DND-41 (cell line): ENCODE measurements at places on chromosomes 2 and 18.
A peak's percentile ranks its signal among the peaks of the same experiment; 100 is the strongest.

GRCh38 chr2:238570391-238570790, 143.7 kb downstream of the ASB1 start:
- no peak for DNase-seq
- H3K27ac ChIP-seq, result no peak overlapping the region
- no peaks in the 10 kb centered on the region for H3K36me3 ChIP-seq
- no peaks in the 10 kb centered on the region for H3K27me3 ChIP-seq

- H3K4me1 ChIP-seq, result peaks cover 32% of the 10 kb centered on the region
- peak overlapping the region; percentile 89 for H3K27ac ChIP-seq
- peak; percentile 65 for DNase-seq
- H3K36me3 ChIP-seq, result peaks cover 21% of the 10 kb centered on the region
These were observed 795 bp downstream of the ANKRD39 start for GRCh38 chr2:96856776-96857666.

- H3K27me3 ChIP-seq, result no peaks in the 10 kb centered on the region
- no peak for DNase-seq
- no peaks in the 10 kb centered on the region for H3K4me1 ChIP-seq
- no peak overlapping the region for H3K27ac ChIP-seq
- no peak overlapping the region for H3K4me3 ChIP-seq
These were observed 22.1 kb upstream of the LONRF2 start for GRCh38 chr2:100344433-100344832.

- no peaks in the 10 kb centered on the region for H3K4me1 ChIP-seq
- no peaks in the 10 kb centered on the region for H3K36me3 ChIP-seq
- DNase-seq, result no peak
- H3K27ac ChIP-seq, result no peak overlapping the region
These were observed 77.1 kb downstream of the CYRIA start for GRCh38 chr2:16588565-16588964.

- H3K27ac ChIP-seq, result no peak overlapping the region
- DNase-seq, result no peak
These were observed 94.2 kb downstream of the FTCDNL1 start for GRCh38 chr2:199756743-199757142.

DNA sequence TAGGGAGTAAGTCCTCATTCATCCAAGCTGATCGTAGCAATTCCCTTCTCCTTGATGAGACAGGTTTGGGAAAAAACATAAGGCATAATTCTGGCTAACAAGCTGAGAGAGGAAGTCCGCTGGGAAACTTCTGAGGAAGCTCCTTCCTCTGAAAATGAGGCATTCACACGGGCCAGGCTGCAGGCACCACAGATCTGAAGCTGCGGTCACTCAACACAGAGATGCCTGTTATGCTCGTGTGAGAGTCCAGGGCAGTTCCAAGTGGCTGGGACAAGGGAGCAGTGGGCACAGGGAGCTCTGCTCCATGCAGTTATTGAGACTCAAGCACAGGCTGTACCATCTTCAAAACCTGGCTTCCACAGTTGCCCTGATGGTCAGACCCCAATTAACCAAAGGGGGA, 200.9 kb upstream of the ID2 start:
- H3K27ac ChIP-seq, result no peak overlapping the region
- H3K27me3 ChIP-seq, result no peaks in the 10 kb centered on the region
- no peaks in the 10 kb centered on the region for H3K36me3 ChIP-seq

- no peaks in the 10 kb centered on the region for H3K27me3 ChIP-seq
- H3K36me3 ChIP-seq, result no peaks in the 10 kb centered on the region
- no peak for DNase-seq
- H3K4me3 ChIP-seq, result no peak overlapping the region
These were observed 52.1 kb downstream of the SLC38A11 start for GRCh38 chr2:164903204-164903603.

DNA sequence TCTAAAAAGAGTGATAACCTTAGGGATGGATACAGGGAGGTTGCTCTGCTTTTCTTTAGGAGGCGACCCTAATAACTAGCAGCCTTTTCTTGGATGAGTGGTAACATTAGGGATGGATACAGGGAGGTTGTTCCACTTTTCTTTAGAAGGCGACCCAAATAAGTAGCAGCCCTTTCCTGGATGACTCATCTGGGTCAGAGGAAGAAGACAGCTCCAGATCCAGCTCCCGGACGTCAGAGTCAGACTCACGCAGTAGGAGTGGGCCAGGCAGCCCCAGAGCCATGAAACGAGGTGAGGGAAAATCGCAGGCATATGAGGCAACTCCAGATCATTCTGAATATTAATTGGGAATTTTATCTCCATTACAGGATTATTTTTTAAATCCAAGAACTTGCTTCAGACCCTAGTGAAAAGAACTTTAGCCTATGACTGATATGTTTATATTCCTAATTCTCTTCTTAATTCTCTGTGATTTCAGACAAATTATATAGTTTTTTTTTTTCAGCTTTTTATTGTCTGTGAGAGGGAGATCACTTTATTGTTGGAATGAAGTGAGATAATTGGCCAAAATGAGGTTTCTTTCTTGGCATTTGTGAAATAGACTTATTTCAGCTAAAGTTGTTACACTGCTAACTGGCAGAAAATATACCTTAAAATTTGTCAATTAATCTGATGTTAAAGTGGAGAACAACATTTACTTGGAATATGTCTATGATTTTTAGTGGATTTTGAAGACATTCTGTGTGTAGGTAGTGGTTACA, 31.2 kb upstream of the C1GALT1C1L start:
- peaks cover 20% of the 10 kb centered on the region for H3K27me3 ChIP-seq
- H3K4me3 ChIP-seq, result no peak overlapping the region
- no peaks in the 10 kb centered on the region for H3K36me3 ChIP-seq

- no peak overlapping the region for H3K4me3 ChIP-seq
- peaks cover 32% of the 10 kb centered on the region; the same call in 1 of the 2 replicates for H3K36me3 ChIP-seq
- DNase-seq, result no peak
- H3K27me3 ChIP-seq, result no peaks in the 10 kb centered on the region
- no peaks in the 10 kb centered on the region for H3K4me1 ChIP-seq
These were observed 14.6 kb downstream of the TRAF3IP1 start for GRCh38 chr2:238334885-238335284.

GRCh38 chr18:6711467-6711866, 18.0 kb upstream of the ARHGAP28 start:
- no peak overlapping the region for H3K4me3 ChIP-seq
- H3K36me3 ChIP-seq, result no peaks in the 10 kb centered on the region
- no peak for DNase-seq
- no peak overlapping the region for H3K27ac ChIP-seq
- no peaks in the 10 kb centered on the region for H3K4me1 ChIP-seq

GRCh38 chr2:183091318-183091953, 12.9 kb downstream of the DUSP19 start:
- H3K4me3 ChIP-seq, result no peak overlapping the region
- DNase-seq, result no peak

- H3K27me3 ChIP-seq, result no peaks in the 10 kb centered on the region
- DNase-seq, result no peak
- no peaks in the 10 kb centered on the region for H3K36me3 ChIP-seq
- no peak overlapping the region for H3K27ac ChIP-seq
- peaks cover 29% of the 10 kb centered on the region for H3K4me1 ChIP-seq
These were observed 96.7 kb downstream of the CRACDL start for GRCh38 chr2:98839292-98839691.

GRCh38 chr2:128365217-128365905, 46.7 kb upstream of the HS6ST1 start:
- peaks cover 4% of the 10 kb centered on the region; the same call in 1 of the 2 replicates for H3K4me1 ChIP-seq
- no peak for DNase-seq
- no peak overlapping the region for H3K4me3 ChIP-seq
- no peak overlapping the region for H3K27ac ChIP-seq

DNA sequence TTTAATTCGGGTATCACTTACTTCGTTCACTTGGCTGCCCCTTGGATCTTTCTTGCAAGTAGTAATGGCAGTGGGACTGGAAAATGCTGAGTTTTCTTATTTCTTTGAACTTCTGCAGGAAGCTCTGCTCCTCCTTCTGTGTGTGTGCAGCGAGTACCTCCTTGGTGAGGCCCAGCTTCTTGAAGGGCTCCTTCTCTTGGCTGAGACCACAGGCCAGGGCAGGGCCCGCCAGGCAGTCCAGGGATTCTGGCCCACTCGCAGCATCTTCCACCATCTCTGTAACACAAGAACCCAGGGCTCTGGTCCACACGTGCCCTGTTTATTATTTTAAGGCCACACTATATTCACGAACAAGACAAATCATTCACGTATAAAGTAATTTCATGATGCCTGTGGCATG, 15.8 kb upstream of the HES6 start:
- DNase-seq, result no peak
- H3K36me3 ChIP-seq, result peaks cover 87% of the 10 kb centered on the region
- H3K27ac ChIP-seq, result no peak overlapping the region
- no peaks in the 10 kb centered on the region for H3K4me1 ChIP-seq
- no peaks in the 10 kb centered on the region for H3K27me3 ChIP-seq
- H3K4me3 ChIP-seq, result no peak overlapping the region

DNA sequence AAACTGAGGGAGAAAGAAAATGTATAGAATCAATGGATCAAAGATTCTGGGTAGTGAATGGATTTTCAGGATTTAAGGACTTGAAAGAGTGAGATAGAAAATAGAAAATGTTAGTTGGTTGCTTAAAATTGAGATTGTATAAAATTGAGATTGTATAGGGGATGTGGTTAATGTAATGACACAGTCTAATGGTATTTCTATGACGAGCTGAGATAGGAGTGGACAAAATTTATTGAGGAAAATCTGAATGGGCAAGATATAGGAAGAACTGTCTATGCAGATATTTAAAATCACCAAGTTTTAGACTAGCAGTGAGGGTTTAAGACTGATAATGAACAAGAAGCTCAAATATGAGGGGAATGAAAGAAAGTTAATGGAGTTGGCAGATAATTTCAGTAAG, 406.6 kb downstream of the NYAP2 start:
- no peak for DNase-seq
- H3K36me3 ChIP-seq, result no peaks in the 10 kb centered on the region
- H3K4me3 ChIP-seq, result no peak overlapping the region
- H3K4me1 ChIP-seq, result no peaks in the 10 kb centered on the region
- H3K27me3 ChIP-seq, result no peaks in the 10 kb centered on the region

DNA sequence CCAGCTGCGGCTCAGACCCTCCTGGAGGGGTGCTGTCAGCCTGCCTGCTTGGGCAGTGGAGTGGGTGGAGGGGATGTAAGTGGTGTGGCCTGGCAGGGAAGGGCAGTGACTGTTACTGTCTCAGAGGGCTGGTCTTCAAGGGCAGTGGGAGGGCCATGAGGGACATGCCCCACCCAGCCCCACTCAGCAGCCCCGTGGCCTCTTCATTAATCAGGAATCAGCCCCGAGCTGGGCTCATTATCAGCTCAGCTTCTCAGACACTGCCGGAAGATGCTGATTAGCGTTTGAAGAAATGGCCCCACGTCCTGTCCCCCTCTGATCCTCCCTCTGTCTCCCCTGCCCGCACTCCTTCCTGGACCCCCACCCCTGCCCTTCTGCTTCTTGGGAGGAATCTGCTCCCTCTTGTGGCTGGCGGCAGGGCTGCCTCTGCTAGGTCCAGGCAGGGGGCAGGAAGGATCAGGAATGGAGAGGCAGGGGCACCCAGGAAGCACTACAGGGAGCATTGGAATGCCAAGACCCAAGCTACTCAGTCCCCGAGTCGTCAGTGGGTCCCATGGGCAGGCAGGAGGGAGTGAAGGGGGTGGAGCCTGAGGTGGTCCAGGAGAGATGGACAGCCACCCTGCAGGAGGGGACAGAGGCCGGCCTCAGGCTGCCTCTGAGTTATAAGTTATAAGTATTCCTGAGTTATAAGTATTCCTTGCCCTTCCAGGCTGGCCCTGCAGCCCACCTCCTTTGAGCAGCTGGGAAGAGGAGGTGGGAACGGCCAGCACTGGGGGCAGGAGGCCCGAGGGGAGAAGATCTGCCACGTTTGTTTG, 7.0 kb downstream of the ASIC4 start:
- peak; percentile 55 for DNase-seq
